Hypothalamus (tissue), 51 donors: ENCODE measurements at places on chromosomes 5 and 9.

- no peak for DNase-seq
Measured at GRCh38 chr5:26582350-26583045, 455.9 kb downstream of the CDH9 start.

DNA sequence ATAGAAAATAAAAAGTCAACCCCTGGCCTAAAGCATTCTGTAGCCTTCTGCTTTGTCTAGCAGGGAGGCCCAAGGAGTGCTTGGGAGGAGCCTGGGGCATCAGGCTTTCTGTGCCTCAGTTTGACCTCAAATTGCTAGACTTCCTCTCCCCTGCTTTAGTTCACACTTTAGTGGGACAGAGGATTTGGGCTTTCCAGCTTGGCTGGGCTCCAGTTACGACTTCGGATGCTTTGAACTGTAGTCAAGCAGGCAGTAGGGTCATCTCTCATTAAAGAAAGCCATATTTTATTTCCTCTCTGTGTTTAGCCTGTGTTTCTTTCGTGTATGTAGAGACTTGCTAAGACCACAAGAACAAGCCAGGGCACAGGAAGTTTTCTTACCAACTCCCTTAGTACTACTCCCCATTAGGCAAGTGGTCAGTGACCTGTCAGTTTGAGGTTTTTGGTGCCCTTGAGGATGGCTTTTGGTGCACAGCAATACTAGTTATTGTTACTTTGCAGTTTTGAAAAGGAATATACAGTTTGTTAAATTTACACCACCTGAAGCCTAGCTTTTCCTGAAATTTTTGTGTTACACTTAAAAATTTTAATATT, 334.7 kb downstream of the NDUFS4 start:
- no peak for DNase-seq

GRCh38 chr5:95739857-95740256, 8.7 kb downstream of the RHOBTB3 start:
- no peak for DNase-seq

DNA sequence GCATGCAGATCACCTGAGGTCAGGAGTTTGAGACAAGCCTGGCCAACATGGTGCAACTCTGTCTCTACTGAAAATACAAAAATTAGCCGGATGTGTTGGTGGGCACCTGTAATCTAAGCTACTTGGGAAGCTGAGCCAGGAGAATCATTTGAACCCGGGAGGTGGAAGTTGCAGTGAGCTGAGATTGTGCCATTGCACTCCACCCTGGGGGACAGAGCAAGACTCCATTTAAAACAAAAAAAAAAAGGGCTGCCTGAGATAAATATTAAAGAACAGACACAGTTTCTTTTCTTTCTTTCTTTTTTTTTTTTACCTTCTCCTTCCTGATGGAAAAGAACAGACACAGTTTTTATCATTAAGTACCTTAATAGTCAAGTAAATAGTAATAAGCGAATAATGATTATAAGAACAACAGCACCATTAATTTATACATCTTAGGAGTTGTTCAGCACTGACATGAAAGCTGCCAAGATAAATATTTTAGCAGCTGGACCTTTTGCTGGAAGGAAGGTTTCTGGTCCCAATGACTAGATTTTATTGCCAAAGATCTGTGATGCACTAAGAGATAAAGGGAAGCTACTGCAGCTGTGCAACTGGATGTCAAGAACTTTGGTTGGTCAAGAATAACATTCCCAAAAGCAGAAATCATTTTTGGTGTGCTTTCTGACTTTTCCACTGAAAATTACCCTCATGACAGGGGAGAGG, 7.0 kb downstream of the CENPP start:
- DNase-seq, result no peak

GRCh38 chr5:139100825-139101224, 97.3 kb downstream of the SIL1 start:
- DNase-seq, result no peak

DNA sequence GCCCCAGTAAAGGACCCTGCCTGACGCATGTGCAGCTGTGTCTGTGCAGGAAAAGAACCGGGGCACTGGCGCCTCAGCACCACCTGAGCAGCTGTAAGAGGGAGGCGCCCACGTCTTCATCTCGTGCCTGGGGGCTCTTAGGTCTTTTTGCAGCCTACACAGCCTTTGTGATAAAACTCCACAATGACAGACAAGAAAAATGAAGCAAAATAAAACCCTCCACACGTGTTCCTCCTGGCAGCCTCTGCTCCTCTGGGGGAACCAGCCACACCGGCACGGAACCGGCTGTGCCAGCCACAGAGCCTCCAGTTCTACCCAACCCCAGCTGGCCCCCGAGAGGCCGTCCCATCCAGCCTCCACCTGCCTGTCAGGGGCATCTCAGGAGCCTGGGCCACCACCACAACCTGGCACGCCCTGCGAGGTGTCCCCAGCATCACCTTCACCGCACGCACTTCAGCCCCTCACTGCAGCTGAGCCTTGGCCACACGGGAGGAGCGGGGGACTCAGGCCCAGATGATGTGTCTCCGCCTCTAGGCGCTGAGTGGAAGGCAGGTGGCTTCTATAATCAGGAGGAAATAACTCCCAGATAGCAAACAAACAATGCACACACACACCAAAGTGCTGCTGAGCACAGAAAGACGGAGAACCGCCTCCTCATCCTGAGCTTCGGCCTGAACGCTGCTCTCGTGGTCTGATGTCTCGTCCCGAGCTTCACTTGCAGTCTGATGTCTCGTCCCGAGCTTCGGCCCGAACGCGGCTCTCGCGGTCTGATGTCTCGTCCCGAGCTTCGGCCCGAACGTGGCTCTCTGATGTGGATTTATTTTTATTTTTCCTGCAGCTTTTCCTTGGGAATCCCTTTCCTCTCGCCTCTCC, 28.6 kb upstream of the NSMF start:
- DNase-seq, result no peak

GRCh38 chr5:133384903-133385302, 227.4 kb downstream of the FSTL4 start:
- no peak for DNase-seq

DNA sequence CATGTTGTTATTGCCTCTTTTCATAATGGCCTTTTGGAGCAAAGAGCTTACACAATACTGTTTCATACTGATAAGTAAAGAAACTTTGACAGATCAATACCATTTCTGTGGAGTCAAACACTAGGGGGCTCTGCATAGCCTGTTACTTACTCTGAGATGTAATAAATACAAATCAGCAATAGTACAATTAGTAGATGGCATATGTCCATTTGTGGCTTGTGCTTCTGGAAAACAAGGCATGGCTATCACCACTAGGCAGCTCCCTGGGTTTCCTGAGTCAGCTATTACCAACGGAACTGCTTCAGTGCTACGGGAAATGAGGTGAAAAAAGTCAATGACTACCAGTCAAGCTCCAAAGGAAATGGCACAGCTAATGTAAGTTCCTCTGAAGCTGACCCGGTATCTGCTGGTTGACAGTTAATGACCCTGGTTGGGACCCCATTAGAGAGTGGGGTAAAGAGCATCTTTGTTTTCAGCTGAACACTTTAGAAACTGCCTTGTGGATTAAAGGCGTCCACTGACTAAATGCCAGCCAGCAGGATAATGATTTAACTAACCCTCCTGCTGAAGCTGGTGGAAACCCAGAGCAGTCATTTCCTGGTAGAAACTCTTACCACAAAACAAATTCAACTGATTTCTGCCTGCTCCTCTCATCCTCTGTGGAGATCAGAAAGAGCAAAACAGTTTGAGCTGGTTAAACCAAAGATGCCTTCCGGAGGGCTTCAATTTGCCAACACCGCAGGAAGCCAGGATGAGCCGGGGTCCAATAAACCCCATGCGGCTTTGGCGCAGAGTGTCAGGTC, 69.0 kb upstream of the FAM169A start:
- no peak for DNase-seq

GRCh38 chr5:108212775-108213346, 169.0 kb downstream of the FBXL17 start:
- no peak for DNase-seq

DNA sequence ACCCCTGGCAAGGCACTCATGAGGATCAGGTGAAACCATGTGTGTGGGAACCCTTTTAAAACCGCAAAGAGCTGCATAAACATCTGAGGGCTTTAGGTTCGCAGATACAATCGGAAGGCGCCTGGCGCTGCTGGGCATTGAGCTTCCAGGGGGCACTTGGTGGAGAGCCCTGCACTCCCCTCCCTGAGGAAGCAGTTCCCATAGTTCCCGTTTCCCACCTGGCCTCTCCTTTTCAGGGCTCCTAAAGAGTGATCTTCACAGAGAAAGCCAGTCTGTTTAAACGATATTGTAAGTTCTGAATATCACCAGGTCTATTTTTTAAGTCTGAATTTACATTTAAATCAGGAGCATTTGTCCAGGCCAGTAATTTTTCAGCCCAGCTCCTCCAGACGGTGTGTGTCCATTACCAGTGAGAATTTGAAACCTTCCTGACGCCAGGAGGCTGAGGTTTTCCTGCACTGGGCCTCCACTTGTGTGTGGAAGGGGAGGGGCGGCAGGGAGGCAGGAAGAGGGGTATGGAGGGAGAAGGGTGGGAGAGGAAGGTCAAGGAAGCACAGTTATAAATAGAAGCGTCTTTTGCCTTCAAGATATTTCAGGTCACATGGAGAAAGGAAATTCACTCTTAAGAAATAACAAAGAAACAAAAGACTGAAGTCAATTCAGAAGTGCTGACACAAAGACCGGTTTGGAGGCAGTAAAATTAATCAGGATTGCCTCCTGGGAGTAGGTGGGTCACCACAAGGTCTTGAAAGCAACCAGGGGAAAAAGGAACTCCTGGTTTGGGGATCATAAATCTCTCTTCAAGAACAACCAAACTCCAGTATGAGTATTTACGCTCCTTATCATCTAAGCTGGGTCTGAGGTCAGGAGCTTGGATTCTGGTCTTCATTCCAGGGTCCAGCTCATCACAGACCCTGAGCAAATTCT, 14.3 kb upstream of the MGAT1 start:
- DNase-seq, result no peak

DNA sequence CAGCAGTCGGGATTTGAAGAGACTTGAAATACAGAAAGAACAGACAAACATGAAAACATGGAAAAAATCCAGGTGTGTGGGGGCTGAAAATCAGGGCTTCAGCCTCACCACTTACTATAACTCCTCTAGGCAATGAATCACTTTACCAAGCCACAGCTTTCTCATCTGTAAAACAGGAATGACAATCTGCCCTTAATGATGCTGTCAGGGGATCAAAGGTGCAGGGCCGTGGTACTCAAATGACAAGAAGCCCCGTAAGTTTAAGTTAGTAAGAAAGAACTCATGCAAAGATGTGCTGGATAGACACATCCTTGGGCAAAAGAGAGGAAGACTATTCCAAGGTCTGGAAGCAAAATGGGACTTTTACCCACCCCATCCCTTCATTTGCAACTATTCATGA, 34.7 kb downstream of the FBXW2 start:
- DNase-seq, result no peak

- DNase-seq, result no peak
Measured at GRCh38 chr5:167835146-167835545, 456.3 kb upstream of the WWC1 start.

- no peak for DNase-seq
Measured at GRCh38 chr9:28001096-28001495, 427.8 kb upstream of the C9orf72 start.

DNA sequence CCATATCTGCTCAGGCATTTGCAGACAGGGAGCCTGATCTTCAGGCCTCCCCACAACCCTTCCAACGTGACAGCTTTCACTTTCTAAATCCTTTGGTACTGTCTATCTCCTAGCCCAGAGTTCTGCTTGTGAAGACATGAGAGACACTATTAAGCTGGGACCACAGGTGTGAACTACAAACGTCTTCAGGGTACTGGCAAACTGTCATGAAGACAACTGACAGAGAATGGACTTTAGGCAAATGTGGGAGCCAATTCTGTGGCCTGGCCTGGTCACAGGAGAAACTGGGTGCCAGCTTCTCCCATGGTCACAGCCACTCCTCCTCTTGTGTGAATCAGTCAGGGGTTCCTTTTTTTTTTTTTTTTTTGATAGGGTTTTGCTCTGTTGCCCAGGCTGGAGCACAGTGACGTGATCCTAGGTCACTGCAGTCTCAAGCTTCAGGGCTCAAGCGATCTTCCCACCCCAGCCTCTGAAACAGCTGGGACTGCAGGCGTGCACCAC, 10.4 kb downstream of the TRIM14 start:
- no peak for DNase-seq

DNA sequence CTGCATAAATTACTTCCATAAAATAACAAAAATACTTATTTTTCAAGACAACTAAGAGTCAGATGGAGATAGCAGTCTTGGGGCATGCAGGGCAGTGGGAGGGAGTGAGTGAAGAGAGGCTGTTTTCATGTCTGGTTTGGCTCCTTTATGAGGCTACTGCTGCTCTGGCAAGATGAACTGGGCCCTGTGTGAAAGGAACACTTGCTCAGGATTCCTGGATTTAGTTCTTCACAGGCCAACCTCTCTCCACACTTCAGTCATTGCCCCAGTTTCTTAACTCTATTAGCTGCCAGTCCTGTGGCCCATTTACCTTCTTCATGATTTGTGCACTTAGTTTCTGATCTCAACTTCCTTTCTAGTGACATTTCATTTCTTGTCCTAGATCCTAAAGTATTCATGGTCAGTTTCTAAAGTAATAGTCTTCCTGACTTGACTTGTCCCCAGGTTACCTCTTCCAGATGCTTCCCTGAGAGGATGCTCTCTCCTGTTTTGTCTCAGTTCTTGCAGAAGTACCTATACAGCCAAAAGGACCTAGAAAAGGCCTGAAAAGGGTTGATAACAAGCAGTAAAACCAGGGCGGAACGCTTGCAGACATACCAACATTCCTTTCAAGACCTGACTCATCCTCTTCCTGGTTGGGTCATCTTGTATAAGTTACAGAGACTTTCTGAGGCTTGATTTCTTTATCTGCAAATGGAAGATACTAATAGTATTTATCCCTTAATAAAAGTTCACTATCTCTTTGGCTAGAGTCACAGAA, 77.0 kb upstream of the ZFAND5 start:
- DNase-seq, result no peak

DNA sequence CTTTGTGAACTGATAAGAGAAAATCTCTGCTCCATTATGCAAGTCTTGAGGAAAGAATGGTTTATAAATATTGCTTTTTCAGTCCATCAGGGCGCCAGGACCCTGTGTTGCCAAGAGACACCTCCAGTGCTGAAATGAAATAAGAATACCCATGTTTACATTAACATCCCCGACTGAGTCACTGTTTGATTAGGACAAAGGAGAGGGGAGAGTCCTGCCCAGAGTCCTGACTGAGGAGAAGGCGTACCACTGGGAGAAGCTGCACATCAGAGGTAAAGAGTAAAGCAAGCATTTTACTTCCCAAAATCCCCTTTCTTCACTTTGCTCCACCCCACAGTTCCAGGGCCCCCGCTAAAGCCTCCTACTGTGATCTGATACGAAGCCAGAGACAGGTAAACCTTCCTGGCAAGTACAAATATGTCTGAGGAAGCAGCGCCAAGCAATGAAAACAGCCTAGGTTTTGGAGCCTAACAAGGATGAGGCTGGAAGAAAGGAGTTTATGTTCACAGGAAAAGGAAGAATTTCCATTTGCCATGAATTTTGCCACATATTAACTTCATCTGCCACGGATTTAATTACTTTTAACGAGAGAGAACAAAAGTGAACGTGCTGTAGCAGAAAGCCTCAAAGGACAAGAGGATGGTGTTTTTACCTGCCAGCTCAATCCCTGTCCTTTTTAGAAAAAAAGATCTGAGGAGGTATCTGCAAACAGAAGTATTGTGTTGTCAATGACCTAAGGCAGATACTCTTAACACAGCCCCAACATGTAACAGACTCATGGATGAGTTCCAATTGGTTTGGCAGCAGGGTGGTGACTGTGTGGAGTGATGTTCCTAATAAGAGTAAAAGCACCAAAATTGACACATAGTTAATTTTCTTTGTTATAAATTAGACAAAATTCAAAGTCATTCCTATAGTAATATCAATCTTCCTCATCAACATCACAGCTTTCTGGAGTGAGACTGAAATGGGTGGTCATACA, 209.4 kb upstream of the TLE4 start:
- DNase-seq, result no peak

GRCh38 chr9:3848445-3849114, 322.8 kb upstream of the RFX3 start:
- no peak for DNase-seq
